ENCODE measurements at places on chromosomes 6 and 20.

DNA sequence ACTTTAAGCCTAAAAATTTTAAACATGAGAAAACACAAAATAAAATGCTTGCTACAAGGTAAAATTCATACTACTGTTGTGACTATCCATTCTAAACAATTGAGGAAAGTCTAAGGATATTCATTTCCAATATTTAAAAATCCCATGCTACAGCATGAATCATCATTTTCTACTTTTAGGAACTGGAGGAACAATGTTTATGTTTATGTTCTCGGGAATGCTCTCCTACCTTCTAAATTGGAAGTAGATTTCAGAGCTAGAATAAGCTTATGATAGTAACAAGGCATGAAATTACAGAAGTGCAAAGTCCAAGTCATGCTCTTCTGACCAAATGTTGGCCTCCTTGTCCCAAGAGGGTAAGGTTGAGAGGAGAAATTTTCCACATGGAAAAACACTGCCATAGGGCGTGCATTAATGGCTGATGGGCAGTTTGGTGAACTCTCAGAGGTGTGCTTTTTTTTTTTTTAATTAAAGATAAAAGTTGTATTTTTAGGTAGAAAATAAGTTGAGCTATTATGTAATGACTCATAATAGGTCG, 6.0 kb upstream of the MYLK4 start:
- DNase-seq = no peak

DNA sequence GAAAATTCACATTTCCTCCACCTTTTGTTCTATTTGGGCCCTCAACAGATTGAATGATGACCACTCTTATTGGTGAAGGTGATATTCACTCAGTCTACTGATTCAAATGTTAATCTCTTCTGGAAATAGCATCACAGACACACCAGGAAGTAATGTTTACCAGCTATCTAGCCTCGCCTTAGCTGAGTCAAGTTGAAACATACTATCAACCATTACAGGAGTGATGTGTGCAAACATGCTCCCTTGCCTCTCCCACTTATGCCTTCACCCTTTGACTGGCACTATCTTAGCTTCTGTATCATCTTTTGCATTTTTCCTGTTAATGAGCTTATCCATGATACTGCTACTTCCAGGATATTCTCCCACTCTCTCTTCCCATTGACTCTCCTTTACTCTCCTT, 191.9 kb downstream of the CENPW start:
- no peak for DNase-seq

GRCh38 chr6:92810913-92811312, 608.4 kb downstream of the EPHA7 start:
- DNase-seq = peak; percentile 32

- DNase-seq = no peak
Measured at GRCh38 chr6:121917834-121918559, 481.5 kb upstream of the HSF2 start.

Measured in tongue (tissue), 3 donors.